ENCODE measurements at places on chromosomes 7 and 10.

DNA sequence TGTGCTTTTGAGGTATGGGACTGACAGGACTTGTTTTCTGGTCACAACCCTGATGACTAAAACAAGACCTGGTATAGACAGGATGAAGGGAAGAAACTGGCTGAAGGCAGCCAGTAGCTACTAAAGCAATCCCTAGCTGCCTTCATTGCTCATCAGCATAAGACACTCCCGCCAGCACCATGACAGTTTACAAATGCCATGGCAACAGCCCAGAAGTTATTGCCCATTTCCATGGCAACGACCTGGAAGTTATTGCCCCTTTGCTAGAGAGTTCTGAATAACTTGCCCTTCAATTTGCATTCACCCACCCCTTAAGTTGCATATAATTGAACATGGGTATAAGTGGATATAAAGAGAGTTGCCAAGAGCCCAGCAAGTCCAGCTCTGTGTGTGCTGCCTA lies 169.6 kb upstream of the FAM171A1 start:
- DNase-seq: no peak

DNA sequence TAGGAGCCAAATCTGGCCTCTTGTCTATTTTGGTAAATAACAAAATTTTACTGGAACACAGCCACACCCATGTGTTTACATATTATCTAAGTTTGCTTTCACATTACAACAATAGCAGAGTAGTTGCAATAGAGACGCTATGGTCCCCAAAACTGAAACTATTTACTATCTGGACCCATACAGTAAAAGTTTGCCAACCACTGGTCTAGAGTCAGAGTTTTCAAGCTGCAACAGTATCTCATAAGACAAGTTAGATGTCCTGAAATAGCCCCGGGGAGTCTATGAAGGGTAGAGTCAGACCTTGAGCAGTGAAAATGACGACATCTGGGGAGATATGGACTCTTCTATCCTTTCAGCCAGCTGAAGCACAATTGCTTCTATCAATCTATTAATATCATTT lies 74.2 kb downstream of the CTNNA3 start:
- DNase-seq: no peak

DNA sequence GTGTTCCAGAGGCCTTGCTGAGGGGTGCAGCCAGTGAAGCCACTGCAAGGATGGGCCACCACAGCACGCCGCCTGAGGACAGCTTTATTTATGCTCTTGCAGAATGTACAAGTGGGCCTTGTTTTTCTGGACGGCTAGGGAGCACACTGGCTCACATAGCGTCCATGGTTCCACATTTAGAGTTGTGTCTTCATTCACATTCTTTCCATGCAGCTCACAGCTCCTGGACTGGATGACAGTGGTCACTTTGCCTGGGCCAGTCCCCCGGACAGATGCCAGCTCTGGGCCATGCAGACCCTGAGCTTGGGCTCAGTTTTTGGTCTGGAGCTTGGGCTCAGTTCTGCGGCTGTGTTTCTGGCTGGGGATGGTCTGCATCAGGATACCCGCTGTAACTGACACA lies 2.6 kb upstream of the C10orf71 start:
- no peak for DNase-seq

- no peak for DNase-seq
Observed at GRCh38 chr7:17472518-17472917, 174.1 kb downstream of the AHR start.

DNA sequence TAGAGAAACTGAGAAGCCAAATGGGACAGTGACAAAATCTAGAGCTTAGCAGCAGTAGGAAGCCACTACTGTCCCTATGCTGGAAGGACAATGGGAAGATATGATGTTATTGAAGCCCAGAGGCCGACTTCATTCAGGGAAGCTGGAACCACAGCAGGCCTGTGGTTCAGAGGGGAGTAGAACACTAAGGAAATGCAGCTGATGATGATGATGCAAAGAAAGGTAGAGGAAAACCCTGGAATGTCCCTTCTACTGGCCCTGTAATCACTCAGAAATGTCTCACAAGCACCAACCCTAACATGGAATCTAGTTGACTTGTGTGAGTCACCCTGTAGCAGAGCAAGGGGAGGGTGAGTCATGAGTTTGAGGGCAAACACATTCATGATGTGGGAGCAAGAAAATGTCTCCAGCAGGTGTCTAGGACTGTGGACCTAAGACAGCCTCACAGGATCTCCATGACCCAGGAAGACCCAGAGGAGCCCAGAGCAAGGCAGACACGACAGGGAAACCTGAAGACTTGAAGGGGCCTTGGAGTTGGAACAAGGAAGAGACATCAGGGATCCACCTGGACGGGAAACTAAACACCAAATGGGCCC lies 37.0 kb upstream of the LRRC17 start:
- peak; percentile 57 for DNase-seq

DNA sequence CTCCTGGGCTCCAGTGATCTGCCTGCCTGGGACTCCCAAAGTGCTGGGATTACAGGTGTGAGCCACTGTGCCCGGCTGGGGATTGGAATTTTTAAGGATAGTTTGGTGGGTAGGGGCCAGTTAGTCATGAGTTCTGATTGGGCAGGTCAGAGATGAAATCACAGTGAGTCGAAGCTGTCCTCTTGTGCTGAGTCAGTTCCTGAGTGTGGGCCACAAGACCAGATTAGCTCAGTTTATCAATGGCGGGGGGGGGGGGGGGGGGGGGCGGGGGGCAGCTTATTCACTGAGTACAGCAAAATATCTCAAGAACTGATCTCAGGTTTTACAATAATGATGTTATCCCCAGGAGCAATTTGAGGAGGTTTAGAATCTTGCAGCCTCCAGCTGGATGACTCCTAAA lies 11.6 kb upstream of the ERCC6 start:
- DNase-seq: no peak

GRCh38 chr10:92920866-92921265 lies 72.5 kb downstream of the EXOC6 start:
- no peak for DNase-seq

DNA sequence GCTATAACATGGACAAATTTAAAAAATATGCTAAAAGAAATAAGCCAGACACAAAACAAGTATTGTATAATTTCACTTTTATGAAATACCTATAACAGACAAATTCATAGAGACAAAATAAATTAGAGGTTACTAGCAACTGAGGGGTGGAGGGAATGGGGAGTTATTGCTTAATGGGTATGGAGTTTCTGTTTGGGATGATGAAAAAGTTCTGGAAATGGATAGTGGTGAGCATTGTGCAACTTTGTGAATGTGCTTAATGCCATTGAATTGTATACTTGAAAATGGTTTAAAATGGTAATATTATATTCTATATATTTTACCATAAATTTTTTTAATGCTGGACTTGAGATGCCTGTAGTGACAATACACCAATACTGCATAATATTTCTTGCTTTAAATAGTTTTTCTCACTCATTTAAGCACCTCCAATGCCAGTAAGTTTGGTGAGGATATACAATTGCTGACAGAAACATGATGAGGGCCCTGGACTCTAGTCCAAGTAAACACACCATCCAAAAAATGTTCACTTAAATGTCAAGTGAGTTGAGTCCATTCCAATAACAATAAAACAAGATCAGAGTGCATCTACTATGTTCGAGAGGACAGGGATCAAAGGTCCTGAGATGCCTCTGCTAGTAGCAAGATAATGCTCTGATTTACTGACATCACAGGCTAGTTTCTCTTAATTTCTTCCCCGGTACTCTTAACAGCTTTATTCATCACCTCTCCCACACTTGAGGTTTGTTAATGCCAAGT lies 71.9 kb downstream of the NT5C2 start:
- no peak for DNase-seq

GRCh38 chr10:93859049-93859655 lies 34.6 kb upstream of the SLC35G1 start:
- no peak for DNase-seq

DNA sequence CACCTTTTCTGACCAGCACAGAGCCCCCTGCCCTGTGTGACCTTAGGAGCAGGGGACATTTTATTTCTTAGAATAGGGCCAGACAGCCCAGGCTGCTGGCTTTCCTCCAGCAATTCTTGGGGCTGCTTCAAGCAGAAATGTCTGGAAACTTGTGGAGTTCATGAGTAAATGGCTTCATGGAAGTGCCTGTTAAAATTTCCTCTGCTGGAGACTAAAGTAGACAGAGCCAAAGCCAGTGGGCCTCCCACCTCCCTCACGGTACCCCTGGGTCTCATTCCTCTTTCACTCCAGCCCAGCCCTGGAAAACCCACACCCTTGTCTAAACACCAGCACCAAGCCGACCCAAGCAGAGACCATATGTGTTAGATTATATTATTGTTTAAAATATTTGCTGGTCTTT lies 505.5 kb upstream of the ZMIZ1 start:
- no peak for DNase-seq

DNA sequence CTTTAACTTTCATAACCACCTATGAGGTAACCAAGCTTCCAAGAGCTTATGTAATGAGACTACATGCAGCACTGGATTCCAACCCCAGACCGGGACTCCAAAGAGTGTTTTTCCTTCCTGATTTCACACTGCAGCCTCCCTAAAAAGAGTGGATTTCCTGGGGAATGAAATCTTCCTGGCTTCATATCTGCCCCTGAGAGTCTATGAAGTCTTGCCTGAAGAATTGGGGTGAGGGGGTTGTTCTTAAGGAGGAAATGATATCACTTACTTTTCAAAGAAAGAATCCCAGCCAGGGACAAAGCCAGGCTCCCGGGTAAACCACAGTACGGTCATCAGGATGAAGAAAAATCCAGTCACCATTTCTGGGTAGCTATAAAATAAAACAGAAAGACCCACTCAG lies 29.7 kb downstream of the STMP1 start:
- DNase-seq: no peak

- DNase-seq: peak; percentile 37
Observed at GRCh38 chr7:31121601-31122000, 69.5 kb downstream of the ADCYAP1R1 start.

- no peak for DNase-seq
Observed at GRCh38 chr10:77575271-77576006, 62.2 kb downstream of the KCNMA1 start.
